ENCODE measurements at places on chromosomes 1 and 21.

GRCh38 chr1:8293118-8293517 lies 24.8 kb upstream of the SLC45A1 start:
- no peak for DNase-seq

DNA sequence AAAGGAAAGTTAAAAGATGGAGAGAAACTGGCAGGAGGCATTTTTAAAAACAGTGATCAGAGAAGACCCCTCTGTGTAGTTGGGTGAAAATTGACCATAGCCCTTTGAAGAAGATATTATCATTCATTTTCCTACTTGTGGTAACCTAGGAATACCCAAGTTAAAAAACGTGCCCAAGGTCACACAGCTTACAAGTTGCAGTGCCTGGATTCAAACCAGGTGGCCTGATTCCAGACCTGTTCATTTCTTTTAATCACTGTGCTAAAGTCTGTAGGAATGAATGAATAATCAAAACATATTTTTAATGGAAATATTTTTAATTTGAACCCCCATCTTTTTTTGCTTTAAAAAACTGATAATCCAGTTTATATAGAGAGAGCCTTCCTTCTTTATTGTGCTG lies 35.6 kb downstream of the MARK1 start:
- DNase-seq: no peak

GRCh38 chr1:116553386-116554115 lies 17.3 kb downstream of the CD58 start:
- DNase-seq: no peak

DNA sequence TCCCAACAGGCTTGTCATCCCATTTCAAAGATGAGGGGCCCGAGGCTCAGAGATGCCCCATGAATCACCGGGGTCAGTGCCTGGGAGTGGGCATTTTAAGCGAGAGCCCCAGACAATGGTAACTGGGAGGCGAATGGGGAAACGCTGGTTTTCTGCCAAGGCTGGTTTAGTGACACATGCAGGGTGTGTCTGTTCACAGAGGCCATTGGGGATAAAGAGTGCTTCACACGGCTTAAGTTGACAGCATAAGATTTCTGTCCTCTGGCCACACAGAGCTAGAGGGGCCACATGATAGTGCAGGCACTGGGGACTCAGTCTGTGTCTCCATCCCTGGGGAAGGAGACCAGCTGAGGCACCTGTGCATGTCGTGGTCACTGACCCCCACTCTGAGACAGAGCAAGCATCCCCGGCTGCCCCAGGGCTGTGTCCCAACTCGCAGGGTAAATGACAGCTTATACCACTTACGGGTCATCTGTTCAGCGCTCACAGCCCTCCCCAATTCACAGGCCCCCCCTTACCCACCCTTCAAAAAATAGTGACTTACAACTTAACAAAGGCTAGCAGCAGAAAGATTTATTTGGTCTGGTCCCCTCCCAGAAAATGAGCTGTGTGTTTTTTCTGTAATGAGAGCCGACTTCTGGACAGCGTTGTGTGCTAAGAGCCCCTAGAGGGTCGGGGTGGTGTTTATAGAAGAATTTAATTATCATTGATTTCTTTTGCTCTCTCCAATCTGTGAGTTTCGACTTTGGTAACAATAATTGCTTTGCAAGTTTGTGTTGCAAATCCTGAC lies 34.9 kb upstream of the ARHGEF16 start:
- no peak for DNase-seq

GRCh38 chr1:9078015-9078751 lies 8.7 kb upstream of the SLC2A5 start:
- peak; percentile 36 for DNase-seq

DNA sequence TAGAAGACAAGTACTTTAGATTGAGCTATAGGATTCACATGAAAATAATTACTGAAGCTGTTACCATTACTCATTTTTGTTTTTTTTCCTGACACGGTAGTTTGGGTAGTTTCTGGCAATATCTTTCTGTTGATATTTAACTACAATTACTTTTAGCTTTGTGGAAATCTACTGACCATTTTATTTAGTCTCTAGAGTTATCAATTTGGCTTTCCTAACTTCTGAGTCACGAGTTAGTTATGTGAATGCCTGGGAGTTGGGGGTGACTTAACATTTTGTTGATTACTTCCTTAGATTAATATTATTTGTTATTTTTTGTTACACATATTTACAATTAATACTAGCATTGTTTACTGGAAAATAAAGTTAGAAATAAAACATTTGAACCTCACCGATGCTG lies 160.6 kb downstream of the HMCN1 start:
- DNase-seq: peak; percentile 19

DNA sequence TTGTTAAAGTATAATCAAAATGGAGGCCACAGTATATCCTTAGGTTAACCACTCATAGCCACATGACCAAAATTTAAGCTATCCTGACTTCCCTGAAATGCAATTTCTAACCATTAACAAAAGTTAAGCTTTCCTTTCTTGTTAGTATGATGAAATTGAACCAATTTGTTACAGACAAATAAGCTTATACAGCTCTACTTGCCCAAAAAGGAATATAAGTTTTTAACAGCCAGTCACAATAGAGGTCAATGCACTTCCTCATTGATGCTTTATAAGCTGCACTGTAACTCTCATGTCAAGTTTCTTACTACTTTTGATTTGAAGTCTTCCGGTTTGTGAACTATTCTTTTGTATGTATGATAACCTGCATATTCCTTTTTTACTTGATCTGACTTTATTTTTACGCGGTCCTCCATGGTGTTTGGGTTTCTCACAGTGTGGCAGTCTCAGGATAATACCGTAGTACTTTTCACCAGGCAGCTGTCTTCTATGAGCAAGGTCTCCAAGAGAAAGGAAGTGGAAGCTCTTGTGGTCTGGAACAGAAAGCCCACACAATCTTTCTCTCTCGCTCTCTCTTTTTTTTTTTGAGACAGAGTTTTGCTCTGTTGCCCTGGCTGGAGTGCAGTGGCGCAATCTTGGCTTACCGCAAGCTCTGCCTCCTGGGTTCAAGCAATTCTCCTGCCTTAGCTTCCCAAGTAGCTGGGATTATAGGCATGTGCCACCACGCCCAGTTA lies 331.6 kb downstream of the SRGAP2C start:
- DNase-seq: no peak

GRCh38 chr1:8871539-8871935 lies 6.9 kb downstream of the ENO1 start:
- DNase-seq: no peak

DNA sequence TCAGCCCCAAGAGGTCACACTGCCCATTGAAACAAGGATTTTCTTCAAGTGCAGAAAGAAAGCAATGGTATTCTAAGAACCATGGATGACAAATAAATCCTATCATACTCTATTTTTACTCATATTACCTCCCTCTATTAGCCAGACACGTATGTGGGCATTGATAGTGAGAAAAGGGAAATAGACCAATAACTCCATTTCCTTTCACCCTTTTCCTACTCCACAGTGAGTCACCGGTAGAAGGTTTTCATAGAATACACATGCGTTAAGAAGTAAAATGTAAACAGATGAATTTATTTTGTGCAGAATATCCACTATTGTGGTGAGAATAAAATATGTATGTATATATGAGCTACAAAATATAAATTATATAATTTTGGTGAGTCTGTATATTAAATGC lies 568.9 kb upstream of the ADGRL4 start:
- DNase-seq: no peak

GRCh38 chr1:245842106-245842505 lies 665.0 kb downstream of the SMYD3 start:
- no peak for DNase-seq

DNA sequence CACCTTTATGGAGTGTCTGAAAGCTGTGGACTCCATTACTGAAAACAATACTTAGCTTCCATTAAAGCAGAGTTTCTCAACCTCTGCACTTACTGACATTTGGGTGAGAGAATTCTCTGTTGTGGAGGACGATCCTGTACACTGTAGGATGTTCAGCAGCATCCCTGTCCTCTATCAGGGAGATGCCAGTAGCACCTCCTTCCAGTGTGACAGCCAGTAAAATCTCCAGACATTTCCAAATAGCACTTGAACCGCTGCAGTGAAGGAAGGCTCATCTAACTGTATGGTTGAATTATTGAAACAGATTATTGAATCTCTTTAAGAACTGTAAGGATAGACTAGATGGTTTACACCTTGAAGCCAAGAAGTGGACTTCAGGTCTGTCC lies 3.1 kb downstream of the PRDM2 start:
- no peak for DNase-seq

DNA sequence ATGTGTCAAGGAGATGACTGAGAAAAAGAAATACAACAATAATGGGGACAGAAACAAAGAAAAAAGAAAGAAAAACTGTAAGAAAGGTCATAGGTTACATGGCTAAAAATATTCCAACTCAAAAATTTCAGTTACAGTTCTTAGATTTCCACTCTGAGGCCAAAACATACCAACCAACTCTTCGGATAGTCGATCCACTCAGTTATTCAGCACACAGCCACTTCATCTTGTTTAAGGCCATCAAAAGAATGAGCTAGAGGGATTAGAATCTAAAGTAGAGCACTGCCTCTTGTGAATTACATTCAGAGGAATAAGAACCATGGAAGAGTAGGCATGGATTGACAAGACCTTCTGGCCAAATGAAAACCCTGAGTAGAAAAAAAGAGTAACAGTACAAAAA lies 277.0 kb downstream of the MRPL39 start:
- DNase-seq: no peak

DNA sequence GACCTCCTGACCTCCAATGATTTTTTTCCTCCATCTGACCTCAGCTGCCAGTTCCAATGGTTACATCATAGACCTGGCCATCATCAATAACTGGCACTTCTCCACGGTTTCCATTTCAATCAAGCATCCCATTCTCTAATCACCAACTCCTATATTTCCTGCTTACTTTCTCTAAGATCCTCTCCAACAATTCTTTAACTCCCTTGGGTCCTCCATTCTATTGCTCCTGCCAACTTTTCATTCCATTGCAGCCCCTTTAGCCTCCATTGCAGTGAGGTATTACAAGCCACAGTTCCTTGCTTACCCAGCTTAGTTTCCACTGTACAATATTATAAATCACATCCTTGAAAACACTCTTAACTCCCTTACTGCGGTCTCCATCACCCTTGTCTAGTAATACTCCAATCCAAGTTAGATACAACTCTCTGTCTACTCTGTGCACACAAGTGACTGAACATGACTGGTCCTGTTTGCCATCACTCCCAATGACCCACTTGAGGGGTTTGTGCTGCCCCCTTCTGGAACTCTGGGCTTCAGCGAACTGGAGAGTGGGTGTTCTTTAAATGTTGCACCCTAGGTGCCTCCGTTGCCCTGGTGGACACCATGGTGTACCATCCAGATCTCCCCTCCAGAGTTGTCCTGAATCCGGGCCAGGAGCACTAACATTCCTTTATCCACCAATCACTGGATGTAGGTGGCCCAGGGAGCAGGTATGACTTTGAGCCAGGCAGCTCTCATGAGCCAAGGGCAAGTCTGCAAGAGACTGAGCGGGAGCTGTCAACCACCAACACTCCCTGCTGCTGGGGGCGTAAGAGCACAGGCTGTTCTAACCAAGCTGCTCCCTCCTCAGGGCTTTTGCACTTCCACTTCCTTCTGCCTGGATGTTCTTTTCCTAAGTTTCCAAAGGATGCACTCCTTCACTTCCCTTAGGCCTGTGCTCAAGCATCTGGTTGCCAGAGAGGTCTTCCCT lies 3.7 kb upstream of the FNDC7 start:
- no peak for DNase-seq

GRCh38 chr1:71542155-71542554 lies 461.3 kb upstream of the ZRANB2 start:
- no peak for DNase-seq

DNA sequence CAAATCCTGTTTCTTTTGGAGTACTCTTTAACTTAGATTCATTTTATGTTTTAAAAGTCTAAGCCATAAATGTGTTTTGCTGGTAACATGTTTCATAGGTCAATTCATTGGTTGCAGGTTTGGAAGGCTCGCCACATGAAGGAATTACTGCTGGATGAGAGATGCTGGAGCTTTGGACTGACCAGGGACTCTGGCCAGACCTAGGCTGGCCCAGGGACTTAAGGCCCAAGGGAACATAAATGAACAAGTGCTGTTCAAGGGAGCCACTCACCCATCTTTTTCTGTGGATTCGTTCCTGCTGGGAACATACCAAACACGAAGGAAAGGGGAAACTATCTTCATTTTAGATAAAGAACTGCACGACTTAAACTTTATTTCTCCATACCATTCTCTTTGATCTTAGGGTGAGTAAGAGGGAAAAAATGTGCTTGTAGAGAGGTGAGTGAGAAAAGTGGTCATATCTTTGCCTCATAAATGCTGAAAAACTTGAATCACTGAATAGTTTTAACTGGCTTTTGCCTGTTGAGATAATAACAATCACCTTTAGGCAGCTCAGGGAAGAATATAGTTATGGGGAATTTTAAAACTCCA lies 15.3 kb upstream of the SHCBP1L start:
- no peak for DNase-seq

DNA sequence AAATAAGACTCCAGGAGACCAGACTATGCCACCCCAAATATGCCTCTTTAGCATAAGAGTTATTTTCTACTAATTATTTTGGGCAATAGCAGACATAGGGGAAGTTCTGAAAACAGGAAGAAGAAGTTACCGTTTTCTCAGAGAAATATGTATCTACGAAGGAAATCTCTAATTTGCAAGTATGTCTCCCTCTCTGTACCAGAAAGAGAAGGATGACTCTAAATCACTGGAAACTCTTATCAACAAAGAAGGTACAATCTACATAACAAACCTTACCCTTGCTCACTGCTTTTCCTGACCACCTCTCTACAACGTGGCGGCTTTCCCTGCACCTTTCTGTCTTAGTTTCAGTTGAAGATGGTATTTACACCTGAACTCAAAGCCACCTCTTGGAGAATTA lies 49.0 kb downstream of the OMA1 start:
- DNase-seq: no peak

DNA sequence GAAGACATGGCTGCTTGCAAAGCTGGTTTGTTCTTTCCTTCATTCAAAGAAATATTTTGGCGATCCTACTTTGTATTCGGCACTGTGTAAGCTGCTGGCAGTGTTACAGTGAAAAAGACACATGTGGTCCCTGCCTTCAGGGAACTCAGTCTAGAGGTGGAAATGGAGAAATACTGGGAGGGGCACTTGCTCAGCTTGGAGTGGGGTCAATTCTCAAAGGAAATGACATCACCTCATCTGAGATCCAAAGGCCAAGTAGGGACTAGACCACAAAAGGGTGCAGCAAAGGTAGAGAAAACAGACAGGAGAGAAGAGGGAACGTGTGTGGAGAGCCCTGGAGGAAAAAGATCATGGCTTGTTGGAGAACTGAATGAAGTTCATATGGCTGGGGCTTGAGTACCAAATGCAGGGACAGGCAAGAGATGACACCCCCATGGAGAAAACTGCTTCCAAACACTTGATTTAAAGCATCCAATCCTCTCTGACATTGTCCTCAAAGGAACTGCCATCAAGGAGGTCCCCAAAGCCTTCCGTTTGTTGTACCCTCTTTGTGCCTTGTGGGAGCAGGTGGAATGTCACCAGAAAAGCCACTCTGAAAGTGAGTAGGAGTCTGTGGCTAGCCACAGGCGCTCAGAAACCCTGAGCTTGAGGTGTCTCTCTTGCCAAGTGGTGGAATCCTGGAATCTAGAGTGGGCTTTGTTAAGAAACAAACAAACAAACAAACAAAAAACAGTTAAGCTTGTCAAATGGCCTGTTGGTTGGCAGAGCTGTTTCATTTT lies 48.3 kb upstream of the TDRD10 start:
- DNase-seq: no peak

GRCh38 chr1:38021969-38022368 lies 9.4 kb downstream of the UTP11 start:
- no peak for DNase-seq
